NCI-H1092 treated with DMSO at 0.1 percent for 48 hours (cell line): ENCODE measurements at places on chromosomes 1 and 21.

GRCh38 chr1:90724361-90724760, 7.3 kb upstream of the BARHL2 start:
- no peak for DNase-seq

GRCh38 chr1:94384485-94385265, 33.5 kb upstream of the ABCD3 start:
- no peak for DNase-seq

- no peak for DNase-seq
Measured at GRCh38 chr1:25629836-25630235, 13.2 kb downstream of the MAN1C1 start.

DNA sequence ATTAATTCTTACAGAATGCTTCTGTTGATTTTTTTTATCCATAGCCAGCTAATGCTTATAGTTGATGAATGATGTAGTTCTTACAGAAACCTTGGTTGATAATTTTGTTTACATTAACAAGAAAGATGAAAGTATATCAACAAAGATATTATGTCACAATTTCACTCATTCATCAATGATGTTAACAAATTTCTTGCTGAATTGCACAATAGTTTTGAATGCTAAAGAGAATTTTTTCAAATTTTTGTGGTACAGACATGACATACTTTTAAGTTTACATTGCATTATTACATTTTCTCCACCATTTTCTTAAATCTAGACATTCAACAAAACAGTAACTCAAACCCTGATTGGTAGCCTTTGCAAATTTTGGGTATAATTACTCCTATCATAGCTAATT, 236.3 kb downstream of the FOXD2 start:
- no peak for DNase-seq

DNA sequence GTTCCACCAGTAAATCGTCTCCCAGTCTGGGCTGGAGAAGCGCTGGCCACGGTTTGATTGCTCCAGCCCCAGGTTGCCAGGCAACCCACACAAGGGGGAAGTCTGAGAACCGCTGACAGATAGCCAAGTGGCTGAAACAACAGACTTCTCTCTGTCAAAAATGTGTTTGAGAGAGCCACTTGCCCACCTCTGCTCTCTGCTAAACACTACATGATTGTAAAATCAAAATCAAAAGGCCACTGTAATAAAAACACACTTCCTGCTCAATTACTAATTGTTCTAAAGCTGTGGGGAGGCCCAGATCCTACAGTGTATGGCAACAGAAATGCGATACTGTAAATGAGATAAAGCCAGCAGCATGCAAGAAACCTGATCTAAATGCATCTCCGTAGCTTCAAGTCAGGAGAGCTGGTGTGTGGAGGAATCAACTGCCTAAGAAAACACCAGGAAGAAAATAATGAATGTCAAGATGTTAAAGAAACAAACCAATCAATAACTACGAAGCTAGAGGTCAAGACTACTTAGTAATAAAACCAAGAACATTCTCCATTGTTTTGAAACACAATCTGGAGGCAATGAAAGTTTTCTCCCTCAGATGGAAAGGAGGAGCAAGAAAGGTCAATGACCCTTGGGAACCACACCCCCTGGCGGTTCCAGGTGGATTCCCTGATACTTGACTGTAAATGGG, 121.2 kb downstream of the SLC45A1 start:
- DNase-seq, result peak; percentile 94

GRCh38 chr21:42376338-42376982, 10.1 kb upstream of the TFF1 start:
- DNase-seq, result peak; percentile 6

DNA sequence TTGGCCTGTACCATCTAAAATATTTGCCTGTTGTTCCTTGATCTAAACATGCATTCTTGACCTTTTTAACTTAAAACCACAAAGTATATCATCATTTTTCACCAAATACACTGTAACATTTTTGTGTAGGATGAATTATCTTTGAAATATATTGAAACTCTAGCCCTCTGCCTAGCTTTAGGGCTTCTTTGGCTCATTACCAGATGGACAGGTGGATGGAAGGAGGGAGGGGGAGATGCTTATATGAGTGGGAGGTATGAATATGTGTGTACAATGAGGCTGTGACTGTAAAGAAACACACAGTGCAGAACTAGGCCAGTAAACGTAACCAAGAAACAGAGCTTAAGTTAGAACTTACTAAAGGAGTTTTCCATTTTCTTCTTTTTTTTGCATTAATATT, 118.5 kb downstream of the ESRRG start:
- peak; percentile 79 for DNase-seq

DNA sequence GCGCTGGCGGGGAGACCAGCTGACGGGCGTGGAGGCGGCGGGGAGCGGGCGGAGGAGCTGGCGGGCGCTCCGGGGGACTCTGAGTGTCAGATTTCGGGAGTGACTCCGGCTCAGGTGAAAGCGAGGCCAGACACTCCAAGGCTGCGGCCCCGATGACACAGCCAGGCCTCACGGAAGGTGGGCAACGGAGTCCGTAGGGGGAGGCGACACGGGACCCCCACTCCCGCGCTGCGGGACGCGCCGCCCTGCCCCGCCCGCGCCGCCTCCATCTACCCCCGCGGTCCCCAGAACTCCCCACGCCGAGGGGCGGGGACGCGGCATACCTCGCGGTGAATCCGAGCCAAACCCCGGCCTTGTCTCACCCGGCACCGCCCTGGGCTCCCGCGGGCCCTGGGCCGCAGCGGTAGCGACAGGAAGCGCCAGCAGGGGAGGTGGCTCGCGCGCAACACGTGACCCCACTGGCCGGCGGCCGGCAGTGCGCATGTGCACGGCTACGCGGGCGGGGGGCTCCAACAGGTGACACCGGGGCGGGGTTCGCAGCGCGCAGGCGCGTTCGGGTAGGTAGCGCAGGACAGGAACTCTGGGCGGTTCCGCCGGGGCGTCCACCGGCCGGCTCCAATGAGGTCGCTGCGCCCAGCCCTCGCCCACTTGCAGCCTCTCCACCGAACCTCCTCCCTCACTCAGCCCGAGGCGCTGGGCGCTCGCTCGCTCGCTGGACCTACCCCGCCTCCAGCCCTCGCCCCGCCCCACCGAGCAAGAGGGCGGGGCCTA, at the start of gene CC2D1B:
TSS of gene CC2D1B (minus strand) at position 460 of the 771 bp plus-strand sequence. CDS start 1,585 bp downstream, outside the sequence.
- DNase-seq, result peak; percentile 95

GRCh38 chr1:26790551-26790953, 2.8 kb downstream of the PIGV start:
- DNase-seq, result no peak

DNA sequence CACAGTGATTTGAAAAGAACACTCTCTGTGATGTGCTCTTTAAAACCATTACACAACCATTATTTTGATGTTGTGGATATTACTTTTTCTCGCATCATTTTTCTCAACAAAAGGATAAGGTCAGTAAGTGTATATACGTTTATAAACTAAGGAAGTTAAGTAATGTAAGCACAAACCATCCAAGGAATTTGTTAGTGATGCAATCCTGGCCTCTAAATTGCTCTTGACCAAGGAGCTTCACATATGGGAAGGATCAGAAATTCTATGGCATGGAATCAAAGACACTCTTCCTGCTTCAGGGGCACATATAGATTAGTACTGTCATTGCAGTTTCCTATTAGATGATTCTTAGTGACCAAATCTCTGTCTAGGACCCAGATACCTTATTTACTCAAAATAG, 3.6 kb upstream of the PPP2R5A start:
- DNase-seq, result no peak

DNA sequence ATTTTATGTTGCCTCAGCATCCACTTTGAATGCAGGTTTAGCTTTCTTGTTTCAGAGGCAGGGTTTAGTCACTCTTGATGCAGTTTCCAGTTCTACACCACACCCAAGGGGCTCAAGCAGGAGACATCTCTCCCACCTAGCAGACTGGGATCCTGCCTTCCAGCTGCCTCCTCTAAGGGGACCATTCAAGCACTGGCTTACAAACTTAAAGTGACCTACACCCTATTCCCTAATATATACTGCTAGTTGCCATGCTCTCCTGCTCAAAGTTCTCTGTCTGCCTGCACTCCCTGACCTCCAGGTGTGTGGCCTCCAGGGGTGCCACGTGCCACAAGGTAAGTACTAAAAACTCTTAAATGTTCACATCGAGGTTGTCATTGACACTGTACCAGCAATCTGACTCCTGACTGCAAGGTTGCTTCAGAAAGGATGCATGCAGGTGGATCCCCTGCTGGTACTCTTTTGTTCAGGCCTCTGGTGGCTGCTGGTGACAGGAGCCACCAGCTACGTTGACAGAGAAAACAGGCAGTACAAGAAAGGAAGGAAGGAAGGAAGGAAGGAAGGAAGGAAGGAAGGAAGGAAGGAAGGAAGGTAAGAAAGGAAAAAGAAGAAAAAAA, 185.9 kb downstream of the COQ8A start:
- no peak for DNase-seq

GRCh38 chr21:31730712-31731055, 1.2 kb downstream of the SCAF4 start:
- peak; percentile 8 for DNase-seq

DNA sequence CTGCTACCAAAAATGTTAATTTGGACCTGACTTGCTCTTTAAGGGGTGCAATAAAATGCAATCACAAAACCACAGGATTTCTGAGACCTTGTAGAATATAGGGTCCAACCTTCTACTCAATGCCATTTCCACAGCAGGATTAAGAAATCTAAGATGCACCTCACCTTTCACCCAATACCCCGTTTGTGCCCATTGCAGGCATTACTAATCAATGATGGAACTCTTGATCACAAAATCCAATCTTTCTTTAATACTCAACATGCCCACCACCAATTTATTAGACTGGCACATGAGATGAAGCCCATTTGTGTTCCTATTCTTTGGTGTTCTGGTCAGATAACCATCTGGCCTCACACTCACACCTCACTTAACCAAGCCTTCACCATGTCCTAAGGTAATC, 117.2 kb upstream of the IGSF21 start:
- DNase-seq, result no peak
